ENCODE measurements at places on chromosomes 5 and 9.

- no peak for DNase-seq
These were observed 89.8 kb downstream of the PSAT1 start for GRCh38 chr9:78386773-78387172.

DNA sequence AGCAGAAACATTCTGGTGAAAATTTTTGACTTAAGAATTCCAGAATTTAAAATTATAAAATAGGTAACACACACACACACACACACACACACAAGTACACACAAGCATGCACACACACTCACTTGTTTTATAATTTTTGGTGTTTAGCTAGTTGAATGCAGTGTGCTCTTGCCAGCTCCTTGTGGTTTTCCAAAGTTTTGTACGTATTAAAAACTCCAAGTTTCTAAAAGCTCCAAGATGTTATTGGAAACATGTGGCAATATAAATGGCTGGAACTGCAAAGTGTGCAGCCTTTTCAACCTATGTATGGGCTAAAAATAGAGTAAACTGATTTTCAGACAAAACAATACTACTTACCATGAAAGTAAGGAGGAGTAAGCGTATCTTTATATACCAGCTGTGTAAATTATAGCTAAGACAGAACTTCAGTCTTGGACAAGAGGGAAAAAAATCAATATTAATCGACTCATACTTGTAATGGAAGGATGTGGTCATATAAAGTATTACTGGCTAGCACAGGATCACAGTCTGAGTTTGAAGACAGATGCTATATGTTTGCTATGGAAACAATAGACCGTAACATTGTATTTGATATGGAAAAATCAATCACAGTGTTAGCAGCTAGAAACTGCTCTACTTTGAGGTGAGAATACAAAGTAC is 727.1 kb upstream of the GRAMD2B start:
- no peak for DNase-seq

- DNase-seq, result no peak
These were observed 10.0 kb upstream of the ACTBL2 start for GRCh38 chr5:57492632-57493031.

DNA sequence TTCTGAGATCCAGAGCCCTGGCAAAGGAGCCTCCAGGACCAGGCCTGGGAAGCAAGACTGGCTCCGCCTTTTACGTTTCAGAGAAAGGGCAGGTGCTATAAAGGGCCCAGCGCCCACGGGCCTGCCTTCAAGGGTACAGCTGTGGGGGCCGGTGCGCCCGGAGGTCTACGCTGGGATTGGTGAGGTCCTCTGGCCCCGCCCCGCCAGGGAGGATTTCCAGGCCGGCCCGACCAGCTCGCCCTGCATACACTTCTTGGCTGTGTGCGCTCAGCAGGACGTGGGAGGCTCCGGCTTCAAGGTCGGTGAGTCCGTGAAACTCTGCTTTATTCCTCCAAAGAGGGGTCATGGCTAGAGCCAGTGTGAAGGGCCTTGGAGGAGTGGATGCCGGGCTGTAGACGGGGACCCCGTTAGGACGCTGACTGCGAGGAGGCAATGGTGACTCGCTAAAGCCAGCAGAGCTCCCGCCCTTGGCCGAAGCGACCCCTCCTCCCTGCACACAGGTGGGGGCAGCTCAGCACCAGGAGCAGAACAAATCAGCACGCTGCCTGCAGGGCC is at the start of gene CKMT2:
Gene CKMT2, plus strand, starts transcription at position 243 of the 555 bp plus-strand sequence. CDS start 17,811 bp downstream, outside the sequence.
- DNase-seq, result no peak

DNA sequence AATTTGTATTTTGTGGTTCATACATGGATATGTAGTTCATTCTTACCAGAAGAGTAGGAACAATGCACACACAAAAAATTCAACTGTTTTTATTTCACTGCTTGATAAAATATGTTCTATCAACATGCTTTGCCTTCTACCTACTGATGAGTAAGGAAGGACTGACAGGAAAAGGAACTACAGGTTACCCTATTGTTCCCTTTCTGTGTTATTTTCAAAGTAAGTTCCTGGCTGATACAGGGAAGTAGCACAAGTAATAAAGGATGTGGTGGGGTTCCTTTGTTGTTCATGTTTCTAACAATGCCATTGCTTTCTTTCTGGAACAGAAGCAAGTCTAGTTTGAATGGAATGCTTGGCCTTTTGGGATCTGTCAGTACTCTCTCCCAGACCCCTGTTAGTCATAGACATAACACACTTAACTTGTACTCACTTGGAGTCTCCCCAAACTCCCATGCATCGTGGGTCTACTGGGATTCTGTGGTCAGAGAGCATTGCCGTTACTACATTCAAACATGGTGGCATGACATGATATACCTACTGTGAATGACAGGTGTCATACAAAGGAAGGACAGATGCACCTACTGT is 20.2 kb upstream of the ALDOB start:
- no peak for DNase-seq

- peak; percentile 59 for DNase-seq
These were observed 77.7 kb upstream of the GNA14 start for GRCh38 chr9:77725820-77726219.

DNA sequence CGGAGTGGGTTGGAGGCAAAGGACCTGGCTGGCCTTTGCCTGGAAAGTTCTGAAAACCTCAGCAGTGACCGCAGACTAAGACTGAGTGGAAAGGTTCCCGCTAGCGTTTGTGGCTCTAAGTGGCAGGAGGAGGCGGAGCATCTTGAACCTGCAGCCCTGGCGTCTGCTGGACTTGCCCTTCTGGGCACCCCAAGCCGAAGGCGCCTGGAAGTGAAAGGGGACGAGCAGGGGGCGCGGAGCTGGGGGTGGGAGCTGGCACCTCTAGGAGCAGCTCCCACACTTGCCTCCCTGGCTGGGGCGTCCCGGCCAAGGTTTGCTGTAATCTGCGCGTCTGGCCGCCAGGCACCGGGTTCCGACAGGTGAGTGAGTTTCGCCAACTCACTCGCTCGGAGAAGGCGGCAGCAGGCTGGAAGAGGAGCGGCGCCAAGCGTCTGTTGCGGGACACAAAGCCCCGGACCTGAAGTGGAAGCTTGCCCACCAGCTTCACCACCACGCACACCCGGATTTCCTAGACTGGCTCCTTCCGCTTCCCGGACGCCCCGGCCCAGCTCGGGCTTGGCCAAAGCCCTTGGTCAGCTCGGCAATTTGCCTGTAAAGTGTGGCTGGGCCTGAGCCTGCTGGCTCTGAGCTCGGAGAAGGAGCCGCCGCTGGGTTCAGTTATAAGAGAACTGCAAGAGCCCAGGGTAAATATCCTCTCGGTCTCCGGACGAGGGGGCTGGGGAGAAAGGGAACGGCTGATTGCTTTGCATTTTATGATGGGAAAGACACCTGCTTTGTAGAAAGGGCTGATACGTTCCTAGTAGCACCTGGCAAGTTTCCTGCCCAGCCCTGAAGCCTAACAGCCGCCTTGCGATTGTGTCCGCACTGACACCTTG is at the start of gene GNA14:
Gene GNA14, minus strand, starts transcription at position 89 of the 875 bp plus-strand sequence. CDS start 529 bp downstream, outside the sequence.
- DNase-seq, result peak; percentile 34

DNA sequence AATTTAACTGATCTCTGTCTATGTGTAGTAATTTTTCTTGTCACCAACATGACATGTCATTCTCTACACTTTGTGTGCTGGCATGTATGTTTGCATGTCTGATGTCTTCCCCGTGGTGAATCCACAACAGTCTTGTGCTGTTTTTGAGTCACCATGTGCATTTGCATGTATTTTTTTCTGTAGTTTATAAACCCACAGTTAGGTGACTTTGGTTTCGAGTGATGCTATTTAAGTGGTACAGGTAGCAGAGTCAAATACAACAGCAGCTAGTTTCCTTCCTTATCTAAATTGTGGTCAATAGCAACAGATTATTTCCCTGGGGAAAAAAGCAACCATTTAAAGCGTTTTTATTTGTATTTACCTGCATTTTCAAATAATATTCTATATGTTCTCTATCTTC is 89.9 kb upstream of the FSD1L start:
- DNase-seq, result no peak

GRCh38 chr9:104138243-104138868 is 44.2 kb downstream of the SMC2 start:
- DNase-seq, result no peak

DNA sequence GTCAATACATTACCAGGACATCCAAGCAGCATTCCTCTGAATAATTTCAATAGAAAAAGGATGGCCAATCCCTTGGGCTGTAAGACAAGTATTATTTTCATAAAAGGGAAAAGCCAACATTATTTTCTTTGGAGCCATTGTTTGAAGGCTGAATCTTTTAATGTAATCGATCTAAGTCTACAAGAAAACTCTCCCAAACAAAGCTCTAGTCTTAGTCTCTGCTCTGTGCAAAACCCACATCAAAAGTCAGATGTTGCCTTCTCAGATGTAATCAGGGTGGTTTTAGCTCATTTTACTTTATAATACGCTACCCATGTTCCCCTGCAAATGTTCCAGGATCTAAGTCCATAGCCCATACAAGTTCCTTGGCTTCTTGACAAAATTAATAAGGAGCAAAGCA is 325.6 kb downstream of the TRPM3 start:
- no peak for DNase-seq

- no peak for DNase-seq
These were observed 278.1 kb upstream of the TNC start for GRCh38 chr9:115396071-115396529.

DNA sequence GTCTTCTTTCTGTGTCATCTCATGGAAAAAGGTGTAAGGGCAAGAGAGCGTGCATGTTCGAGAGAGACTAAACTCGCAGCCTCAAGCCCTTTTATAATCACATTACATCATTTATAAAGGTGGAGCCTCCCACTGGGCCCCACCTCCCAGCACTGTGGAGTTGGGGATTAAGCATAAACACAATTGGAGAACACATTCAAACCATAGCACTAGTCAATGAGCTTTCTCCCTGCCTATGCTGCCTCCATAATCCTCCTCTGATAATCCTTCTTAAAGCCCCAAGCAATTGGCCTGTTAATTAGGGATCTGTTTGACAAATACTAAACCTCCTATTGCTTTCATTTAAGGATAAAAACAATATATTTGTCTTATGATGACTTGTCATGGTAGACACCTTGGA is 99.6 kb downstream of the NMUR2 start:
- DNase-seq, result no peak

- DNase-seq, result peak; percentile 4
These were observed at the start of gene PDLIM4 for GRCh38 chr5:132257131-132258101. PDLIM4 (plus strand) TSS chr5:132257696; CDS start chr5:132257735, 39 bp downstream.

DNA sequence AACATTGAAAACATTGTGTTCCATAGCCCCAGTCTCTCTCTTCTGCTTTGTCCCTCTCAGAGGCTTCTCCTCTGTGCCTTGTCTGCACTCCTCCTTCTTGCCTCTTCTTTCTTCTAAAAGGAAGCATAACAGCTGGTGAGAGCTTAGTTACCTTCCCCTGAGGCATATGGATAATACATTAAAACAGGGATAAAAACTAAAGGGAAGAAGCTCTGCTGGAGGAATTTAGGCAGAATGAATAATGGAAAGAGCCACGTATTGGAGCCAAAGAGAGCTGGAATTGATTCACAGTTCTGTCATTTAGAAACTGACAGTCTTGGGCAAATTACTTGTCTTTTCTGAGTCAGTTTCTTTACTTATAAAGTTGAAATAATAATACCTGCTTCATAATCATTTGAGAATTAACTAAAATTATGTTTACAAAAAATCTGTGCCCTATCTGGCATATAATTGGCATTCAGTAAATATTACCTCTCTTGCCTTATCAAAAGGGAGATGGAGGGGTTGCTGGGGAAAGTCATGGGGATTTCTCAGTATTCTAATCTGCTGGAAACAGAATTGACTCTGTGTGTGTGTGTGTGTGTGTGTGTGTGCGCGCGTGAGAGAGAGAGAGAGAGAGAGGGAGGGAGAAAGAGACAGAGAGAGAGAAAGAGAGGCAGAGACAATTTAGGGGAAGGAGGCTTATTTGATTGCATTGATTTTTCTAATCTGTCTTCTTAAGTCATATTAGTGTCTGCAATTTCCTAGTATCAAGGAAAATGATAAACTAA is 20.2 kb downstream of the ZNF474 start:
- no peak for DNase-seq

DNA sequence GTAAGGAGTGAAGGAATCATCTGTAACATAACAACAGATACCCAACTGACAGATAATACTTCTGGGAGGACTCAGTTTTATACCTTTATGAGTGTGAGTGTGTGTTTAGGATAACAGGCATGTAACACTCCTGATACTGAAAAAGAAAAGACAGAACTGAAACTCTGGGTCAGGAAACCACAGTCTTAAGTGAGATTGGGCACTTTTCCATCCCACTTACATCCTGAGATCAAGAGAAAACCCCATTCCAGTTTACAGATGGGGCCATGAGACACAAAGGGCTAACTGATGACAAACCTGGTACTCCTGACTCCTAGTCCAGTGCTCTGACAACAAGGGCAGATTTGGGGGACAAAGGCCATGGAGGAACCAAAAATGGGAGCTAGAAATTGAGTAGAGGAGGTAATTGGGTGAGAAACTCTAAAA is 18.0 kb downstream of the IL5 start:
- DNase-seq, result peak; percentile 24

- DNase-seq, result no peak
These were observed 202.0 kb downstream of the AUH start for GRCh38 chr9:91159664-91160121.

GRCh38 chr5:132064738-132065331 is 4.4 kb downstream of the IL3 start:
- peak; percentile 91 for DNase-seq

- no peak for DNase-seq
These were observed 114.2 kb upstream of the SLC24A2 start for GRCh38 chr9:19903076-19903475.

GRCh38 chr5:53249529-53250200 is 140.1 kb upstream of the MOCS2 start:
- no peak for DNase-seq

GRCh38 chr5:107300721-107301327 is 369.9 kb downstream of the EFNA5 start:
- no peak for DNase-seq

- DNase-seq, result no peak
These were observed 346.9 kb downstream of the DEPDC1B start for GRCh38 chr5:60352992-60353599.

DNA sequence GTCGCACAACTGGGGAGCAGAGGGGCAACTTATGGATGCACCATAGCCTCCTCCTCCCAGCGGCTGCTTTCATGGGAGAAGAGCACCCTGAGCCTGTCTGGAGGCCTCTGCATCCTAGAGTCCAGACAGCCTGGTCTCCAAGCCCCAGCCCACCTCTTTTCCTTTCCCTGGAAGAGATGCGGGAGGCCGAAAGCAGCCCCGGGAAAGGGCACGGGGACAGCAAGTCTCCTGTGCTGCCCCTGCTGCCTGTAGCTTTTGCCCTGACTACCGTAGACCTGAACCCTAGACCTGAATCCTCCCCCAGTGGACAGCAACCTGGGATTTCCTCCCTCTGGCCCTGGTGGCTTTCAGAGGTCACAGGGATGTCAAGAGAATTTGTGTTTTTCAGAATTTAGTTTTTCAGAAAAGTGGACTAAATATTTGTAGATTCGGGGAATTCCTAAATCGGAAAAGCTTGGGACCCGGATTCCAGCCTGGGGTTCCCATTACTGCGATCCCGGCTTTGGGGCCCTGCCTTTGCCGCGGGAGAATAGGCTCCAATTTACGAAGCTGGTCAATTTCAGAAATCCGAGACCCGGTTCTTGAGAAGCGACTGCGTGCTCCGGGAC is 4.3 kb upstream of the PITX1 start:
- DNase-seq, result no peak
